ENCODE measurements at places on chromosomes 7 and 10.

DNA sequence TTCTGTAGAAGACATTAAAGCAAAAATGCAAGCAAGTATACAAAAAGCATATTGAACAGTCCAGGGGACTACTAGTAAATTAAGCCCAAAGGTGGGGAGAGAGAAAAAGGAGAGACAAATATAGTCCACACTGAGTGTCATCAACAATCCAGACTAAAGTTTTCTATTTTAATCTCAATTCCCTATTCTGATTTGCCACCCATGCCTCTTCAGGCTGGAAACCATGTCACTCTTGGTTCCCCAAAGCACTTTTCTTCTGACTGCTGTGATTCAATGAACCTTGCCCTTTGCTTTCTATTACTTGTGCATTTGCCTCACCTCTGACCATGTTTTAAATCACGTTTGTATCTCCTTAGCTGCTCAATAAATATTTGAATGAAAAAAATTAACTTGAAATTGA, 95.3 kb upstream of the AOAH start:
- no peaks in the 10 kb centered on the region for H3K27me3 ChIP-seq
- H3K27ac ChIP-seq = no peak overlapping the region
- H3K4me3 ChIP-seq = no peak overlapping the region
- H3K36me3 ChIP-seq = no peaks in the 10 kb centered on the region

DNA sequence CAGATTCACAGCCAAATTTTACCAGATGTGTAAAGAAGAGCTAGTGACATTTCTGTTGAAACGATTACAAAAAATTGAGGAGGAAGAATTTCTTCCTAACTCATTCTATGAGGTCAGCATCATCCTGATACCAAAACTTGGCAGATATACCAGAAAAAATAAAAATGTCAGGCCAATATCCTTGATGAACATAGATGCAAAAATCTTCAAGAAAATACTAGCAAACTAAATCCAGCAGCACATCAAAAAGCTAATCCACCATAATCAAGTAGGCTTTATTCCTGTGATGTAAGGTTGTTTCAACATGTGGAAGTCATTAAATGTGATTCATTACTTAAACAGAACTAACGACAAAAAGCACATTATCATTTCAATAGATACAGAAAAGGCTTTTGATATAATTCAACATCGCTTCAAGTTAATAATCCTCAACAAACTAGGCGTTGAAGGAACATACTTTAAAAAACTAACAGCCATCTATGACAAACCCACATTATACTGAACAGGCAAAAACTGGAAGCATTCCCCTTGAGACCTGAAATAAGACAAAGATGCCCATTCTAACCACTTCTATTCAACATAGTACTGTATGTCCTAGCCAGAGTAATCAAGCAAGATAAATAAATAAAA, 807.7 kb upstream of the ZWINT start:
- no peak overlapping the region for H3K4me3 ChIP-seq
- H3K4me1 ChIP-seq = no peaks in the 10 kb centered on the region
- no peaks in the 10 kb centered on the region for H3K36me3 ChIP-seq
- H3K27ac ChIP-seq = no peak overlapping the region
- no peaks in the 10 kb centered on the region for H3K27me3 ChIP-seq

GRCh38 chr7:91242097-91242844, 22.0 kb upstream of the FZD1 start:
- H3K36me3 ChIP-seq = no peaks in the 10 kb centered on the region
- no peak overlapping the region for H3K27ac ChIP-seq
- H3K4me1 ChIP-seq = no peaks in the 10 kb centered on the region
- DNase-seq = no peak
- H3K27me3 ChIP-seq = no peaks in the 10 kb centered on the region

GRCh38 chr7:42071372-42072261, 165.4 kb downstream of the GLI3 start:
- no peaks in the 10 kb centered on the region for H3K27me3 ChIP-seq
- no peak overlapping the region for H3K27ac ChIP-seq
- H3K4me3 ChIP-seq = no peak overlapping the region
- no peaks in the 10 kb centered on the region for H3K36me3 ChIP-seq

DNA sequence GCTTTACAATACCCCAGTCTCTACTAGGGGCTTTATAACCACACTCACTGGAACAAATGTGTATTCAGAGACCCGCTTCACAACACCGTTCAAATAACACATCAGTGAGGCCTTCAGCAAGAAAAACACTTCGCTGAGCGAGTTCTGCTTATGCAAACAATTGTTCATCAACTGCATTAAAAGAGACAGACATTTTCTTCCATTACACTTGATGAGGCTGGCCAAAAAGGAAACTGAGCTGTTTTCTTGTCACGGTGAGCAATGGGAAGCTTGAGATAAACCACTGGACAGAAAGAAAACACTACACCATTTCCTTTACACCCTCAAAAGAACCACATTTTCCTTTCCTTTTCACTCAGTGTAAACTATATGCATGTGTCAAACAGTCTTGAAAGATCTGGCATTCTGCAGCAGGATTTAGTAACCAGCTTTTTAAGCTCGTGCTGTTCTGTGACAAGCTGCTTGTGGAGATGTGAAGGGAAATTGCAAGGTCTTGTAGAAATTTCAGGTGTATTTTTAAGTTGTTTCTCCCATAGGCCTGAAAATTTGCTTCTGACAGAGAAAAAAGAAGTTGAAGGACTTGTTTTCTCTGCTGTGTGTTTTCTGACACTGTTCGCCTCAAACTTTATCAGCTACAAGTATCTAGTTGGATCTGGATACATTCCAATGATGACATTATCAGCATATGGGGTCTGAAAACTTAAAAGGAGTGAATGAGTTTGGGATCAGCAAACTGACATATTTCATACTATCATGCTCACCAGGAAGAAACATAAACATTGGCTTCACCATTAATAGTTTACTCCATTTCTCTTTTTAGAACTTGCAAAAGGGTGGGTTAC, 693.1 kb downstream of the PARD3 start:
- H3K36me3 ChIP-seq = no peaks in the 10 kb centered on the region
- peak; percentile 43 for DNase-seq
- H3K27me3 ChIP-seq = no peaks in the 10 kb centered on the region
- no peak overlapping the region for H3K4me3 ChIP-seq
- H3K4me1 ChIP-seq = peaks cover 13% of the 10 kb centered on the region

DNA sequence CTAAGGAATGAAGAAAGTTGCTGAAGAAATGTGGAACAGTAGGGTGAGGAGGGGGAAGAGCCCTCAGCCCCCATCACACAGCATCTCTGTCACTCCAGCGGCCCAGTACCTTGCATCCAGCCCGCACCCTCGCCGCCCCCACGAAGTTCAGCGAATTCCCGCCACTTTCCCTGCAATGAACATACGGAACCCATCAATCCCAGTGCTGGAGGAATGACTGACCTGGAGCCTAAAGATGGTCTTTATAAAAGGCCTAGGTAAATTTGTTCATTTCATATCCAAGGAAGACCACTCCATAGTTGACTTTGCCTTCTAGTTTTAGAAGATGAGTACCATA, 779 bp upstream of the KIF5B start:
- DNase-seq = no peak
- H3K36me3 ChIP-seq = no peaks in the 10 kb centered on the region
- H3K4me3 ChIP-seq = peak overlapping the region; percentile 96
- peak overlapping the region; percentile 94 for H3K27ac ChIP-seq

GRCh38 chr10:3396116-3396515, 223.5 kb upstream of the PITRM1 start:
- no peak overlapping the region for H3K4me3 ChIP-seq
- no peaks in the 10 kb centered on the region for H3K36me3 ChIP-seq
- H3K27ac ChIP-seq = no peak overlapping the region
- no peak for DNase-seq
- peaks cover 2% of the 10 kb centered on the region for H3K4me1 ChIP-seq
- no peaks in the 10 kb centered on the region for H3K27me3 ChIP-seq

GRCh38 chr7:101235522-101235921, 2.1 kb downstream of the CLDN15 start:
- peaks cover 2% of the 10 kb centered on the region for H3K4me1 ChIP-seq
- H3K4me3 ChIP-seq = peak overlapping the region; percentile 77
- no peaks in the 10 kb centered on the region for H3K27me3 ChIP-seq
- H3K27ac ChIP-seq = no peak overlapping the region
- DNase-seq = no peak

- H3K4me1 ChIP-seq = peaks cover 6% of the 10 kb centered on the region
- no peak overlapping the region for H3K27ac ChIP-seq
- H3K27me3 ChIP-seq = peaks cover 36% of the 10 kb centered on the region
- H3K4me3 ChIP-seq = no peak overlapping the region
- no peaks in the 10 kb centered on the region for H3K36me3 ChIP-seq
- no peak for DNase-seq
Observed at GRCh38 chr7:31335884-31336201, 4.7 kb downstream of the NEUROD6 start.

GRCh38 chr10:129548600-129548999, 81.6 kb downstream of the MGMT start:
- no peaks in the 10 kb centered on the region for H3K27me3 ChIP-seq
- no peak overlapping the region for H3K27ac ChIP-seq
- DNase-seq = no peak
- no peaks in the 10 kb centered on the region for H3K4me1 ChIP-seq
- H3K4me3 ChIP-seq = no peak overlapping the region

DNA sequence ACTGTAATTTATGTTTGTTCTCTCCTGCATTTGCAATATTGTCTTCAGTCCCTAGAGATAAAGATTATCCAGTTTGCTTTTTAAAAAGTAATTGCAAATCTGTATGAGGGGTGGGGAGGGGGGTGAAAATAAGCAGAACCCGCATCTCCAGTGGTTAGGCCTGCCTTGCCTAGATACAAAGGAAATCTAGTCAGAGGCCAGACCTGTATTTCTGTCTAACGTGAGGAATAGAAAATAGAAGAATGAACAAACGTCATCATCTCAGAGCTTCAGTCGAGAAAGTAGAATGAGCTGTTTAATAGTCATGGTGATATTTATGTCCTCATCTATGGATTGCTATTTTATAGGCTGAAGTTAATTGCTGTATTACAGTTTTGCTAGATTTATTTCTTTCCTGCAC, 284.2 kb downstream of the BICC1 start:
- H3K4me1 ChIP-seq = peaks cover 2% of the 10 kb centered on the region
- H3K36me3 ChIP-seq = no peaks in the 10 kb centered on the region
- H3K27me3 ChIP-seq = no peaks in the 10 kb centered on the region
- no peak overlapping the region for H3K4me3 ChIP-seq
- H3K27ac ChIP-seq = no peak overlapping the region
- DNase-seq = no peak

GRCh38 chr7:128912281-128912680, 1.8 kb upstream of the KCP start:
- H3K4me1 ChIP-seq = no peaks in the 10 kb centered on the region
- no peak overlapping the region for H3K4me3 ChIP-seq
- no peak for DNase-seq
- no peak overlapping the region for H3K27ac ChIP-seq

DNA sequence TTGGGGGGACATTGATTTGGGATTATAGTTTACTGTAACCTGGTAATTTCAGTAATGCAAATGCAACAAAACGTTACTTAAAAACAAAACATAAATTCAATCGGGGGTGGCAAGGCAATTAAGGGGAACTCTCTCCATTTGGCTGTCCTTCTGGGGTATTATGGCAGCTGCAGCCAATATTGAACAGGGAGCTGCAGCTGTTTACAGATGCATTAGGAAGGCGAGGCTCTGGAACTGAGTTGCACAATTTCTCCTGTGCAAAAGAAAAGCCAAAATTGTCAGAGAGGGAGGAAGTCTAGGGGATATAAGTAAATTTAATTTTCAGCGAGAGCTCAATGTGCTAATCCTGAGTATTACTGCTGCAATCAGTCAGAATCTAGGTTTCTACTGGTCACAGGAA, 36.1 kb downstream of the NEUROD6 start:
- no peak overlapping the region for H3K27ac ChIP-seq
- H3K27me3 ChIP-seq = peaks cover 1% of the 10 kb centered on the region
- H3K4me3 ChIP-seq = no peak overlapping the region
- H3K36me3 ChIP-seq = no peaks in the 10 kb centered on the region
- no peaks in the 10 kb centered on the region for H3K4me1 ChIP-seq

DNA sequence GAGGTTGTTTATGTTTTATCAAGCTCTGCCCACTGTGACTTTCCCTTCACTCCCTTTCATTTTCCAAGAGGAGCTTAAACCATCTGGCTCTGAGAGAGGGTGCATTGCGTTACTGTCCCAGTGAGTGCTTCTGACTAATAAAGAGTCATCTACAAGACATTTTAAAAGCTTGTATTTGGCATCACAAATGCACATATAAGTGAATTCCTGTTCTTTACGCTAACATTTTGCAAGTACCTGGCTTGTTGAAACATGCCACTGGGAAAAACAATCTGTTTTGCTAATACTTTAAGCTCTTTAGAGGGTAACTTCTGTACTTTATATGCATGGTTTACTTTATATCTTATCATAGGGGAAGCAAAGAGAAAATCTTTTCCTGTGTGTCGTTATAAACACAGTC, 534.6 kb upstream of the POM121L12 start:
- peaks cover 27% of the 10 kb centered on the region for H3K4me1 ChIP-seq
- H3K27ac ChIP-seq = no peak overlapping the region
- H3K4me3 ChIP-seq = no peak overlapping the region
- H3K27me3 ChIP-seq = no peaks in the 10 kb centered on the region

GRCh38 chr7:92622030-92622429, 31.8 kb upstream of the FAM133B start:
- DNase-seq = no peak
- H3K27ac ChIP-seq = peak overlapping the region; percentile 77
- H3K36me3 ChIP-seq = peaks cover 20% of the 10 kb centered on the region
- H3K4me3 ChIP-seq = peak overlapping the region; percentile 12
- H3K27me3 ChIP-seq = no peaks in the 10 kb centered on the region

DNA sequence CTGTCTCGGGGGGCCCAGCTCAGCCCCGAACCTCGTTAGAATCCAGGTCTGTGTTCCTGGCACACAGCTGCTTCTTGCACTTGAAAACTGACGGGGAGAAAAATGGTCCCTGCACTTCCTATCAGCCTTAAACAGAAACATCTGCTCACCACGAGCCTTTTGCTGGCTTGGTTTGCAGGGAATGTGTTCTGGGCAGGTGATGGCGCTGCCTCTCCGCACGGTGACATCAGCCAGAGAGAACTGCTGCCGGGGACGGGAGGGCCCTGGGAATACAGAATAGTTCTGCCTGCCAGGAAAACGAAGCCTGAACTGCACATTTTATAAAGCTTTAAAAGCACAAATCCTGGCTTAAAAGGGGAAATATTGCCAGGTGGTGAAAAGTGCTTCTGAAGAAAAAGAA, 622.5 kb downstream of the TYW1 start:
- H3K4me3 ChIP-seq = no peak overlapping the region
- no peaks in the 10 kb centered on the region for H3K36me3 ChIP-seq
- H3K27me3 ChIP-seq = peaks cover 26% of the 10 kb centered on the region
- DNase-seq = no peak
